Liver (tissue), 10 donors: ENCODE measurements at places on chromosomes 16 and 17.
A peak's percentile ranks its signal among the peaks of the same experiment; 100 is the strongest.

DNA sequence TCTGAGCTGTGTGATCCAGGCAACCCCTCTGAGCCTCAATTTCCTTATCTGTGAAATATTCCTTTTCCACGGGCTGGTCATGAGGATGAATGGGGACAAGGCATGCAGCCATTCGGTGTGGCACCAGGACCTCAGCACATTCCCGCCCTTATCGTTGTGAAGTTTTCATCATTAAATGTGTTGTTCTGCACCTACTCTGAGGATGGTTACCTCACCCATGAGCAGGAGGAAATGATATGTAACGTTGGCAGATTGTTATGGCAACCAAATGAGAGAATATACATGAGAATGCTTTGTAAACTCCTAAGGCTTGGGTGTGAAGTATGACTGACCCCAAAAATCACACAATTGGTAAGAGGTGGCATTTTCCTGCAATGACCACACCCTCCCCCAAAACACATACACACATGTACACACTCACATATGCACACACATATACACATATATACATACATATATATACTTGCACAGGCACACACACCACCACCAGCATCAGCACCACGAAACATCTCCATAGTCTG is 39.5 kb downstream of the SMARCE1 start:
- DNase-seq, result no peak

- DNase-seq, result no peak
These were observed 1.0 kb downstream of the TELO2 start for GRCh38 chr16:1494129-1494640.

GRCh38 chr16:24652803-24653202 is 76.6 kb upstream of the TNRC6A start:
- DNase-seq, result no peak

- DNase-seq, result peak; percentile 60
These were observed 22.7 kb downstream of the FAM83G start for GRCh38 chr17:18981642-18982424.

- DNase-seq, result no peak
These were observed 195.1 kb downstream of the CDRT15L2 start for GRCh38 chr17:20774472-20775135.

GRCh38 chr17:4710693-4711634 is 532 bp downstream of the ARRB2 start:
- no peak for DNase-seq

- no peak for DNase-seq
These were observed 162.4 kb upstream of the CHMP6 start for GRCh38 chr17:80829166-80829813.

DNA sequence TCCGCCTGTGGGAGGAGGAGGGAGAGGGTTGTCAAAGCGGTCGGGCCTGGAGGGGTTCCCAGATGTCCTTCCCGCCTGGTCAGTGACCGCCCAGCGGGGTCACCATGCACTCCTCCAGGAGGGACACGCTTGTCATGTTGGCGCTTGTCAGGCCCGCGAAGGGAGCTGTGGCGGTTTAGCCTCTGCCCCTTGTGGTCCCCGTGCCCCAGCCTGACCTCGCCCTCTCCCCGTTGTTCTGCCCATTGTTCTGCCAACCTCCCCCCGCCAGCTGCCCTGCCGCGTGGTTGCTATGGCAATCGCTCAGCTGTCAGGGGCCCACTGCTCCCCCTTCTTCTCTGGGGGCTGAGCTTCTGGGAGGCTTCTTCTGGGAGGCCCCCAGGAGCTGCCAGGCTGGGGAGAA is 146.4 kb upstream of the CIBAR2 start:
- no peak for DNase-seq

DNA sequence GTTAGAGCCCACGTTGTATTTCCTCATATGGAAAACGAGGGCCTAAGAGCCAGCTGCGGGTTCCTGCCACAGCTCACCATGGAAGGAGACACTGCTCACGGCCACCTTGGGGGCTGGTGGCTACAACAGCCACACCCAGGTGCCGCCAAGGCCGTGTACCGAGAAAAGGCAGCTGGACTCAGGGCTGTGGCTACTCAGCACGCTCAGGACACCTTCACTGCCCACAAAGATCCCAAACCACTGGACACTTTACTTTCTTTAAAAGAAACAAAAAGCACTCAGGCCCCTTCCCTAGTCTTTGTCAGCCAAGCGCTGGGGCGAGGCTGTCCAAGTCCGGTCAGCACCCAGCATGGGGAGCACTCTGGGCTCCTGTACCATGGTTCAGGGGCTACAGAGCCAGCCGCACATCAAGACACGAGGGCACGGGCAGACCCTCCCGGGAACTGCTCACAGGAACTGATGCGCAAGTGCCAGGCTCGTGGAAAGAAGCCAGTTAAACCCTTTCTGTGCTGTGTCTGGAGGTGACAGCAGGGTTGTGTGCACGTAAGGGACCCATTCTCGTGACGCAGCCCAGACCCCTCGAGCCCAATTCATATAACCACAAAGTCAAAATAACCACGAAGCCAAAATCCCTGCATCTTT is 18.5 kb downstream of the SLC16A3 start:
- no peak for DNase-seq
